Stimulated activated CD4-positive, alpha-beta T cell treated with anti-CD3 and anti-CD28 coated beads, Interleukin-4, amount 100 ng/mL, for 24 hours (primary cell): ENCODE measurements at places on chromosomes 7 and 10.

GRCh38 chr10:89651205-89651915 is 6.3 kb upstream of the PANK1 start:
- no peak for DNase-seq

DNA sequence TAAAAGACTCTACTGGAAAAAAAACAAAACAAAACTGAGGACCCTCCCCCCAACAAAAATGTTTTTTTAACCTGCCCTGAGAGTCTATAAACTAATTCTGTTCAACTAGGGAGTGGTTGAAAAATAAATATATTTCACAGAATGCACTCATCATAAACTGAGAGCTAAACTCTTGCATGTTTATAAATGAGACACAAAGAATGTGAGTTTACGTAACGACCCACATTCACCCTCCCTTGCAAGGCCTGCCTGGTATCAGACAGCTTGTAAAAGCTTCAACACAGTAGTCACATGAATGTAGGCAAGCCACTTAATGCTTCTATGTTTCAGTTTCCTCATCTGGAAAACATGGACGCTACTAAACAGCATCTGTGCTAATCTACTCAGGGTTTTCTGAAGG is 50.3 kb downstream of the JAZF1 start:
- no peak for DNase-seq

DNA sequence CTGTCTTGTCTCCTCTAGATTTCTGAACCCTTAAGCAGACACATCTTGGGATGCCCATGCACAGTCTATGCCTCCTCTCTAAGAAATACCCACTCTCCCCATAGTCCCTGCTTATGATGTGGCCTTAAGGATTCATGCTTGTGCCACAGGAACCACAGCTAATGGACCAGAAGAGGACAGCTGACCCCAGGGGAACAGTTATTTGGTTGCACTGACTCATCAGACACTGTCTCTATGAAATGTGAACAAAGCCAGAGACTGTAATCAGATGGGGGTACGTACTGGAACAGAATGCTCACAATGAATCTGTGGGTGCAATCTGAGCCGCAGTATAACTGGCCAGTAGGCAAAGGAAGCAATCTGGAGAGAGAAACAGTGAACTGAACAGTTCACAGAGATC is 121.9 kb downstream of the USP6NL start:
- no peak for DNase-seq

GRCh38 chr7:21526007-21526406 is 16.8 kb upstream of the DNAH11 start:
- no peak for DNase-seq

DNA sequence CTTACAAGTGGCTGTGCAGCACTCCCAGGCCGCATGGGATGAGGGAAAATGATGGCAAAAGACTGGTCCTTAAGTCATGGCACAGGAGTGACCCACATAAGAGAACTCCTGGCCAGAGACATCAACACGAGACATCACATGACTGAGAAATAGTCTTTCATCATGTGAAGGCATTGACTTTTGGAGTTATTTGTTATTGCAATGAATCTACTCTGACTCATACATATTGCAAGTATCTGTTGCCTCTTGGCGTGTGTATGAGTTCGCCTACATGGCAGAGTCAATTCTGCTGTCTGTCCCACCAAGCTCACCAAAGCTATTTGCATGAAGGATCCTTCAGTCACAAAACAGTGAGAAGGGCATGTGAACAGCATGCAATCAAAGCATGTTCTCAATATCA is 59.7 kb upstream of the HABP2 start:
- no peak for DNase-seq

- no peak for DNase-seq
These were observed 104.5 kb downstream of the NRCAM start for GRCh38 chr7:108351729-108352131.

DNA sequence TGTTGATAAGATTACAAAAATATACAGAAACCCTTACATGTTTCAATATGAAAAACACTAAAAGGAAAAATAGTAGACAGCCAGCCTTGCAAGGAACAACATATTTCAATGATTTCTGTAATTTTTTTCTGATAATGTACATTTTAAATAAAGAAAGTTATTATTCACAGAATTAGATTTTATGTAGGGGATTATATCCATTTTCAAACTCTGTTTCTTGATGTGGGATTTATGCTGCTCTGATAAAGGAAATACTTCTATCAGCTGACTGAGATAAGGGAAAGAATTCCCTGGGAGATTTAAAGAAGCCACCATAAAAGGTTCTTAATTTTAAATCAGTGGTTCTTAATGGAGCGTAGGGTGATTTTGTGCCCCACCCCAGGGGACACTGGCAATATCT is 180.4 kb downstream of the ADAM12 start:
- DNase-seq, result no peak

DNA sequence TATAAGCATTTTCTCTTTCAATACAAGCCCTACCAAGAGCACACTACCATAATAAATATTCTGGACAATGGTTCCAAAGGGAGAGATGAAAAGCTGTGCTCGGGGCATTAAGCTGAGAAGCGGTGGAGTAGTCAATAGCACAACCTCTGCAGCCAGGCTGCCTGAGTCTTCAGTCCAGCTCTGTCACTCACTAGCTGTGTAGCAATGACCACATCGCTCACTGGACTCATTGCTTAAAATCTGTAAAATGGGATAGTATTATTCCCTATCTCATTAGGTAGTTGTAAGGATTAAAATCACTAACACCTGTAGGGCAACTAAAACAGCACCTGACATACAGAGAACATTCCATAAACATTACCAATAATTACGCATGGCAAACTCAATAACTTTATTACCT is 199.9 kb upstream of the KLF14 start:
- no peak for DNase-seq

GRCh38 chr10:35316218-35316967 is 19.9 kb upstream of the CCNY start:
- DNase-seq, result no peak

DNA sequence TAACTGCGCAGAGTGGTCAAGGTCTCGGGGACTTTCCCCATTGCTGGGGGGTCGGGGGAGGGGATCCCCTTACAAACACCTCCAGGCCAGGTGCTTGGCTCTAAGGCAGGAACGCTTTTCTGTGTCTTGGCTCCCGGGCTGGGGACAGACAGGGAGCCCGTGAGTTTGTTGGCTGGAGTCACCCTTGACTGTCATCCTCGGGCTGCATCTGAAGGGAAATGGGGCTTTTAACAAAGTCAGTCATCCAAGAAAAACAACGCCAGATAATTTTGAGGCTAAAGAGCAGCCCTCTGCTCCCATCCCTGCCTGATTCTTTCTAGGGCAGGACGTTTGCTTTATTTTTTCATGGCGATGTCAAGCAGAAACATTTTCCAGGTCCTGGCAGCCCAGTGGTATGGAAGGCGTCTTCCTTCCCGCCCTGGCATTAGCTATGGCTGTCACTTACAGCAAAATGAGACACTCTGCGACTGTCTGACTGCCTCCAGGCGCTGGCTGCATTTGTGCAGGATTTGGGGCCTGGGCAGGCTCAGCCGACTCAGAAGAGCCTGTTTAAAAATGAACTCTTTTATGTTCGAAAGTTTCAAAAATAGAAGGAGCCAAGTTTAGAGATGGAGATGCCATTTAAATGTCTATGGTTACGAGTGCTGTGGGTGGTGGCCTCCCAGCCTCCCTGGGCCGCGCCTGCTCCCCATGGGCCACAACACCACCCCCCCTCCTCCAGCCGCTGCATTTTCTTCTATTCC is 54.7 kb upstream of the TNS3 start:
- DNase-seq, result no peak
